ENCODE measurements at places on chromosomes 5 and 9.

DNA sequence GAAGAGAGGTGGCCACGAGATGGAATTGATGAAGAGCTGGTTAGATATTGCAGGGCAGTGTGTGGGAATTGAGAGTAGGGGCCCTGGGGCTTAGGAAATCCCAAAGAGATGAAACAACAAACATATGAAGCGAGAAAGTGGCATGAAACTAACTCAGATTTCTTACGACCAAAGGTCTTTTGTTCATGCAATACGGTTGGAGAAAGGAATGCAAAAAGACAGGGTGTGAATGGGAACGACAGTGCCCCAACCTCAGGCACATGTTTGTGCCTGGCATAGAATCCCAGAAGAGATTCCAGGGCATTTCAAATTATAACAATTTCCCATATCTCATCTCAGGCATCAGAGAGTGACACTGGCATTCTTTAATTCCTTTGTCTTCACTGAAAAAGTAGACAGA, 199.2 kb downstream of the ACTL7B start:
- no peak for DNase-seq

- no peak for DNase-seq
Observed at GRCh38 chr9:77592476-77592875, 55.6 kb downstream of the GNA14 start.

DNA sequence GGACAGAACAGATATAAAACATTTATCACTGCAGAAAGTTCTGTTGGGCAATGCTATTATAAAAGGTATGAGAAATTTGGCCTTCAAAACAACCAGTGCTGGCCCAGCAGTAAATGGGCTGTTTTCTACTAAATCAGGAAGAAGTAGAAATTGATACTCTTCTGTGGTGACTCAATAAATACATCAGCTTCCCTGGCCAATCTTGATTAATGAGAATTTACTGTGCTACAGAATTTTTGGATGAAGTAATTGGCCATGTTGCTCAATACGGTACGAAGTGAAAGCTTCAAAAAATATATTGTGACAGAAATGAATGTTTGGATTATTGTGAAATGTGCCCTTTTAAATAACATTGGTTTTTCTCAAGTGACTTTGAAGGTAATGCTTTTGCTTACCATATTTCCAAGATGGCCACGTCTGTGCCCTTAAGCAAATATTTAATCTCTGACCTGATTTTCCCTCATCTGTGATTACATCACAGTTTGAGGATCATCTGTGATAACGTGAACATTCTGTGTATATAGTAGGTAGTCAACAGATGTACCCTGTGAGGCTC, 4.2 kb downstream of the DNAJA1 start:
- DNase-seq, result no peak

GRCh38 chr9:113892861-113893491, 16.9 kb downstream of the ZNF618 start:
- no peak for DNase-seq

- DNase-seq, result no peak
Observed at GRCh38 chr9:107274953-107275422, 8.1 kb upstream of the RAD23B start.

- DNase-seq, result no peak
Observed at GRCh38 chr5:131268758-131269370, 5.0 kb downstream of the CDC42SE2 start.

DNA sequence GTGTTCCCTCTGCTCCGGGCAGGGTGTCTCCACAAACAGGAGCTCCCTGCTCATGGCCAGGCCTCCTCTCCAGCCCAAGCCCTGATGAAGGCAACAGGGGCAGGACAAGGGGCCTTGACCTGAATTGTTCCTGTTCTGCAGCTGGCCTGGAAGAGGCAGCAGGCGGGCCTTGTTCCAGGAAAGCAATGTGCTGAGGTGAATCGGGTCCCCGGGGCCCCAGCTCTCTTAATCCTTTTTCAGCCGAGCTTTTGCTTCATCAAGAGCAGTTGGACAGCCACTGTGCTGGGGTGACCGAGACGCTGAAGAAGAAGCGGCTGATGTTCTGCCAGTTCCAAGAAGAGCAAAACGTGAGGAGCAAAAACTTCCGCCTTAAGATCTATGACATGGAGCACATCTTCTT, 41.4 kb downstream of the CCDC180 start:
- no peak for DNase-seq

- no peak for DNase-seq
Observed at GRCh38 chr9:133508046-133508445, 16.7 kb downstream of the MYMK start.

GRCh38 chr5:80036615-80037014, 1.5 kb downstream of the THBS4 start:
- no peak for DNase-seq

DNA sequence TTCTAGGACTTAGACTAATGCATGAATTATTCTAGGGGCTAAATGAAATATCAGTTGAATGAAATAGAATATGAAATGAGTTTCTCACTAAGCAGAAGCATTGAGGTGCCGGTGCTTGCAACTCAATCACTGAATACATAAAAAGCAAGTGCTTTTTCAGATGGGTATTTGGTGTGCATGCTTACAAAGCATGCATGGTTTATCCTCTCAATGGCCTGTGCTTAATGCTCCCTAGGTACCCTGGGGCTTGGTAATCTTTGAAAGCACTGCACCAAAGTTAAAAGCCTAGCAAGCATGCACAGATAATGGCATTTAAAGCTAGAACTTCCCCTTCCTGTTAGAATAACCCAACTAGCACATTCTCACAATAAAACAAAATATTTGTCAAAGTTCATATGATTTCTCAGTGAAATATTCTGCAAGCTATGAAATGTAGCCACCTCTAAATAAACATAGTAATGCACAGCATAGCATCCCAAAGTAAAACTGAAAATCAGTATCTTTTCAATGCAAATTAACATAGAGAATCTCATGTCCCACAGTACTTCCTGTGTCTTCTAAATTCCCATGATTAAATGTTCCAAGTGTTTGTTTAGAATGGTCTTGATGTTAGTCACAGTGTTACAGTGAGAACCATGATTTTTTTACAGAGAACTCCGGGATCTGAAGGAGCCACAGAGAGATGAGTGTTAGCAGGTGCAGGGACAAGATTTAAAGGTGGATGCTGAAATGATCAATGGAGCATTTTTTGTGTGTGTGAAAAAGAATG, 143.4 kb upstream of the CDH6 start:
- no peak for DNase-seq

GRCh38 chr5:969408-969839, 39.2 kb upstream of the NKD2 start:
- no peak for DNase-seq

DNA sequence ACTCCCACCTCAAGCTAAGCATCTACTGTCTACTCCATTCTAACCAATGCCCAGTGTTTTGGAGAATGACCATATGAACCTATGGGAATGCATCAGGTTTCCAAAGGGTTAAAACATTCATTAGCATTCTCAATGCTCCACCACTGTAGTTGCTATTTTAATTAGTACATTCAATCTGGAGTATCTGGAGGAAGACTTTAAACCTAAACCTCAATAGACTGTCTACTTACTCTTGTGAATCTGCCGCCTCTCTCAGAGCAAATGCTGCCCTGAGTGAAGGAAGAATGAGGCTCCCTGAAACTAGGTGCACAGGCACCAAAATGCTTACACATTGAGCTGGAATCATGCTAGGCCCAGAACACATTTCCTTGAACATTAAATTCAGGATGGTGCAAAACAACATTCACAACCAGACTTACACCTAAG, 2.0 kb downstream of the ENC1 start:
- no peak for DNase-seq

- no peak for DNase-seq
Observed at GRCh38 chr5:136005476-136005875, 23.3 kb upstream of the TGFBI start.

DNA sequence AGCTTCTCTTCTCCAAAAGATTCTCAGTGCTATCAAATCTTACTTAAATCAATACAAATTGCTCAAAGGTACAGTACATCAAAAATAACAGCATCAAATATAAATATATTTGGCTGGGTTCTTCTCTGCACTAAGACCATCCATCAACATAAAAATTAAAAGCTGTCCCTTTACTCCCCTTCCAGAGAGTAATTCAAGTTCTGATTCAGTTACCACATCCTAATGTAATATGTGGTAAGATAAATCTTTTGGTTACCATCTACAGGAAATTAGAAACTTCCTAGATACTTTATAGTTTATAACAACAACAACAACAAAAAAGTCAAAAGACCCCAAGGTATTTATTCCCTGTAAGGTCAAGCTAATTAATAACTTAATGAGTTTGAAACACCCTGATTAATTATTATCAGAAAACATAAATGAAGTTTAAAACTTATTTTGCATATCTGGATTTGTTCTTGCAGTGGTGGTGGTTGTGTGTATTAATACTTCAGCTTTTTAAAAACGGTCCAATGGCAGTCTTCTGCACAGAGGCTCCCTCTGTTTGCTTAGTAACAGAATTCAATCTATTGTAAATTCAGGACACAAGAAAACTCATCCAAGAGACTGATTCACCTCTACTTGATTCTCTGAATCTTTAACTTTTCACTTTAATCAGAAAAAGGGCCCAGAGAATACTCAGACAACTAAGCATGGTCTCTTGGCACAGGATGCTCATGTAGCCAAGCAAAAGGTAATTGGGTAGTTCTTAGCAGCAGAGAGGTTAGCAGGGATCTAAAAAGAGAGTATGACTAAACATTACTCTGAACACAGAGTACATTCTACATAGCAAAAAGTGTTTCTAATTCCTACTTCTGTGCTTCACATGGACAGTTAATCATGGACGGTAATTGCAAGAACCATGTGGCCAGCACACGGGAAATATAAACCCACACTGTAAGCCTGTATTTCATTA, 20.1 kb downstream of the DIAPH1 start:
- no peak for DNase-seq

- DNase-seq, result no peak
Observed at GRCh38 chr9:2158111-2158610, 143.0 kb downstream of the SMARCA2 start.

DNA sequence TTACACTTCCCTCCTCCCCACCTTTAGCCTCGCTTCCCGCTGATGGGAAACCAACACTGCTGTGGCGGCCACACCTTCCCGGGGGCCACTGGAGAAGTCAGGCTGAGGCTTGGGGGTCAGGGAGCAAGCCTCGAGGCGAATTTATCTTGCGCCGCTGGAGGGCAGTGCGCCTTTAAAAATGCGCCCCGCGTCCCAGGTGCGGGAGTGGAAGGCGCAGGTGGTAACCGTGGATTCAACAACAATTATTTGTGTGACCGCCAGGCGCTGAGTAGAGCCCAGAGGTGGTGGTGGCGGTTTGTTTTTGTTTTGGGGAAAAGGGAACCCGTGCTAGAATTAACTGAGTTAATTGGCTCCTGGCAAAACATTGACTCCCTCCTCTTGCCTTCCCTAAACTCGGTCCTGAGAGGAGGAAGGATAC, 1.1 kb downstream of the CFAP77 start:
- DNase-seq, result peak; percentile 74

DNA sequence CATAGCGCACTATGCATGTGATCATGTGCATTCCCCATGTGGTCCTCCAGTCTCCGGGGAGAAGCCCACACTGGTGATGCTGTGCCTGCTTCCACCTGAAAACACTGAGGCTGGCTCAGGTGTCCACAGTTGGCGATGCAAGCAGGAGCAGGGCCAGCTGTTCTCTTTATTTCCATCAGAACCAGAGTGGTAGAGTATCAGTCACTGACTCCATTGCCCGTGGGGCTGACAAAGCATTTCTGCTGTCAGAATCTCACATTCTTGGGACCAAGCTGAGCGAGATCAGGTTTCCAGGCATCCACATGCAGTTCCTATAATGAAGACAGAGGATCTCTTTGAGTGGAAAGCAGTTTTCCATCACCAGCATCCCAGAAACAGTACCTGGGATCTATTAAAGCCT, 52.5 kb downstream of the GADD45G start:
- DNase-seq, result no peak

- DNase-seq, result no peak
Observed at GRCh38 chr5:140245341-140245740, 57.6 kb downstream of the PFDN1 start.

- DNase-seq, result no peak
Observed at GRCh38 chr9:98150721-98151120, 31.7 kb upstream of the TRIM14 start.

- DNase-seq, result no peak
Observed at GRCh38 chr5:157492886-157493285, 32.9 kb downstream of the NIPAL4 start.

- no peak for DNase-seq
Observed at GRCh38 chr5:171444582-171444981, 25.1 kb downstream of the FGF18 start.

- DNase-seq, result no peak
Observed at GRCh38 chr5:136957428-136957827, 541.7 kb downstream of the SPOCK1 start.

- DNase-seq, result no peak
Observed at GRCh38 chr5:133415906-133416305, 196.4 kb downstream of the FSTL4 start.

- DNase-seq, result no peak
Observed at GRCh38 chr5:143180751-143181150, 222.7 kb downstream of the NR3C1 start.

GRCh38 chr5:97458851-97459250, 275.8 kb upstream of the RIOK2 start:
- DNase-seq, result no peak

GRCh38 chr9:95188459-95188858, 129.1 kb downstream of the FANCC start:
- no peak for DNase-seq

DNA sequence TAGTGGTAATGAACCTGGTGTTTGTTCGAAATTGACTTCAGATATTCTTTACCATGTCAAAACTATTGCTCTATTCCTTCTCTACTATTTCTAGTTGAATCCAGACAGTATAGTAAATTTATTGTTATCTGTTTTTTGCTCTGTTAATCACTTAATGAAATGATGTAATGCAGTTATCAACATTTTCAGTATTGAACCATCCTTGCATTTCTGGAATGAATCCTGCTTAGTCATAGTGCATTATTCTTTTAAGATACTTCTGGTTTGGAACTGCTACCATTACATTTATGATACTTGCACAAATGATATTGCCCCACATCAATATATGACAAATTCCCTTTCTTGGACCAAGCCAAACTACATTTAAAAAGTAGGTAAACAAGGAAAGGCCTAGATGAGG, 554.0 kb upstream of the KLF4 start:
- DNase-seq, result no peak

GRCh38 chr9:124248066-124248465, 9.7 kb upstream of the NEK6 start:
- no peak for DNase-seq

- DNase-seq, result no peak
Observed at GRCh38 chr9:85610074-85610860, 131.5 kb downstream of the AGTPBP1 start.

GRCh38 chr5:143979044-143979690, 167.2 kb downstream of the HMHB1 start:
- no peak for DNase-seq

- DNase-seq, result no peak
Observed at GRCh38 chr5:76804266-76804665, 14.6 kb upstream of the F2RL1 start.

DNA sequence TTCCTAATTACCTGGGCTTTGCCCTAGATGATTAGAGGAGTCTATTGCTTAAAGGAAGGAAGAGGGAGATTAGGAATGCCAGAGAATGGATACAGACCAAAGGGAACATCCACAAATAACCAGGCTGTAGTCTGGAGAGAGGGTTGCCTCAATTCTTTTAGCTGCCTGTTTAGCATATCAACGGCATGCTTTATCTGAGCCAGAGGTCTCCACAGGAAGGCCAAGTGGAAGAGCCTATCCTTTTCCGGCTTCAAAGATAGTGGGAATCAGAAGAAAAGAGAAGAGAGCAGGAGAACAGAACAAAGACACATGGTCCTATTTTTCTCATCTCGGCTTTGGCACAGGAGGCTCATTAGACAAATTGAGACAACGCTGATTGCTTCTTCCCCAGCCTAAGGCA, 142.4 kb downstream of the NMUR2 start:
- DNase-seq, result no peak

- DNase-seq, result no peak
Observed at GRCh38 chr5:173823274-173823644, 64.9 kb upstream of the CPEB4 start.

Data from type B pancreatic cell (in vitro differentiated cells).